ENCODE measurements at places on chromosomes 7 and 10. TPM values are rescaled to one million over a fixed set of nuclear protein-coding genes. Genes with fewer than 3 reads are reported as not detected.

Gene FGFR2
- 349 TPM for polyA plus RNA-seq

Gene FBXL13
- polyA plus RNA-seq = 4.5 TPM

Gene OR2A7
- polyA plus RNA-seq = 17.5 TPM

Gene FAM25A
- not detected for polyA plus RNA-seq

Gene TMEM196
- polyA plus RNA-seq = 0.25 TPM

Gene EBLN1
- not detected for polyA plus RNA-seq

Gene GIMAP6
- polyA plus RNA-seq = 29.0 TPM

Gene HHEX
- 22.1 TPM for polyA plus RNA-seq

Gene TAS2R38
- not detected for polyA plus RNA-seq

Gene SH3PXD2A
- polyA plus RNA-seq = 92.9 TPM

Gene CDK1
- polyA plus RNA-seq = 63.3 TPM

Gene UBE2D4
- polyA plus RNA-seq = 20.0 TPM

Gene AHR
- polyA plus RNA-seq = 58.9 TPM

Gene KCND2
- 0.58 TPM for polyA plus RNA-seq

Gene NAT16
- 0.11 TPM for polyA plus RNA-seq

Gene ATOH7
- polyA plus RNA-seq = 0.28 TPM

Gene CHAT
- polyA plus RNA-seq = not detected

Gene CCDC146
- polyA plus RNA-seq = 28.3 TPM

Gene LRRTM3
- 3.5 TPM for polyA plus RNA-seq

Gene MALRD1
- 7.1 TPM for polyA plus RNA-seq

Gene IL6
- polyA plus RNA-seq = 3.9 TPM

Gene PILRA
- polyA plus RNA-seq = 6.8 TPM

Gene RAPGEF5
- polyA plus RNA-seq = 98.7 TPM

Gene DLX5
- polyA plus RNA-seq = 25.3 TPM

Gene CRYGN
- 0.55 TPM for polyA plus RNA-seq

Gene MACC1
- 9.5 TPM for polyA plus RNA-seq

Gene ZPBP
- polyA plus RNA-seq = not detected

Gene CALML5
- polyA plus RNA-seq = not detected

Gene CALY
- polyA plus RNA-seq = 0.22 TPM

Gene ITGA8
- 62.8 TPM for polyA plus RNA-seq

Gene C10orf105
- polyA plus RNA-seq = 0.71 TPM

Gene STK32C
- polyA plus RNA-seq = 10.0 TPM

Gene HOXA10
- 0.34 TPM for polyA plus RNA-seq

Gene CAMK2B
- polyA plus RNA-seq = 1.1 TPM

Gene AZGP1
- 110 TPM for polyA plus RNA-seq

Gene CYP2C19
- polyA plus RNA-seq = not detected

Gene MORN4
- 16.0 TPM for polyA plus RNA-seq

Gene TBC1D12
- polyA plus RNA-seq = 17.7 TPM

Gene SH2D4B
- polyA plus RNA-seq = 0.19 TPM

Gene UPK3B
- polyA plus RNA-seq = 7.3 TPM

Gene NEBL
- polyA plus RNA-seq = 19.7 TPM

Gene C10orf67
- polyA plus RNA-seq = 0.76 TPM

Gene KMT2C
- polyA plus RNA-seq = 36.4 TPM

Gene VAX1
- polyA plus RNA-seq = not detected

Gene PDE6C
- polyA plus RNA-seq = 1.3 TPM

Gene FRMPD2
- polyA plus RNA-seq = 2.7 TPM

Gene PSAP
- polyA plus RNA-seq = 547 TPM

Gene MDH2
- polyA plus RNA-seq = 142 TPM

Gene AQP1
- polyA plus RNA-seq = 330 TPM

Gene POLR3A
- 18.2 TPM for polyA plus RNA-seq

Gene ORC5
- 25.1 TPM for polyA plus RNA-seq

Gene TEX36
- not detected for polyA plus RNA-seq

All from left lung (tissue), 14 donors.